ENCODE measurements at places on chromosomes 5 and 9. TPM values are rescaled to one million over a fixed set of nuclear protein-coding genes. Genes with fewer than 3 reads are reported as not detected.

Gene EPB41L4A
- total RNA-seq, result 0.54 TPM

Gene ZNF354C
- total RNA-seq, result 10.5 TPM

Gene FOXD4L6
- total RNA-seq, result not detected

Gene SPAG8
- total RNA-seq, result 3.3 TPM

Gene CDH9
- 0.16 TPM for total RNA-seq

Gene ANKRD55
- total RNA-seq, result not detected

Gene ENTPD2
- total RNA-seq, result not detected

Gene CFAP77
- total RNA-seq, result not detected

Gene ADAMTS2
- total RNA-seq, result 25.8 TPM

Gene RNF183
- total RNA-seq, result not detected

Gene PCDHGB7
- 22.1 TPM for total RNA-seq

Gene PCDHB15
- not detected for total RNA-seq

Gene TERT
- not detected for total RNA-seq
